ENCODE measurements at places on chromosomes 12 and 14.

- no peak for DNase-seq
Measured at GRCh38 chr12:53052419-53053217, 2.8 kb downstream of the TNS2 start.

- no peak for DNase-seq
Measured at GRCh38 chr12:15690320-15690719, 98.9 kb downstream of the EPS8 start.

- DNase-seq: no peak
Measured at GRCh38 chr14:45251912-45252311, 1.1 kb downstream of the MIS18BP1 start.

GRCh38 chr12:1778911-1779310, 41.5 kb upstream of the LRTM2 start:
- DNase-seq: no peak

GRCh38 chr12:80648881-80649280, 58.6 kb upstream of the MYF6 start:
- peak; percentile 57 for DNase-seq

- DNase-seq: no peak
Measured at GRCh38 chr12:53660041-53660440, 15.8 kb downstream of the ATP5MC2 start.

- DNase-seq: no peak
Measured at GRCh38 chr12:65637774-65638173, 186.5 kb upstream of the HMGA2 start.

- DNase-seq: no peak
Measured at GRCh38 chr12:76799362-76799761, 35.4 kb downstream of the ZDHHC17 start.

DNA sequence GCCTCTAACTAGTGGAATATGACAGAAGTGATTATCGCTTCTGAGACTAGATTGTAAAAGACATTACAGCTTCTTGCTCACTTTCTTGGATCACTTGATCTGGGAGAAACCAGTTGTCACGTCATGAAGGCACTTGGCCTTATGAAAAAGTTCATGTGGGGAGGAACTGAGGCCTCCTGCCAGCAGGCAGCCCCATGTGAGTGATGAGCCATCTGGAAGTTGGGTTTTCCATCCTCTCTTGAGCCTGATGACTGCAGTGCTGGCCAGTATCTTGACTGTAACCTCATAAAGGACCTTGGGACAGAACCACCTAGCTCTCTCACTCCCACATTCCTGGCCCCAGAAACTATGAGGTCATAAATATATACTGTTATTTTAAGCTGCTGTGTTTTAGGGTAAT, 28.0 kb downstream of the TTLL5 start:
- peak; percentile 18 for DNase-seq

DNA sequence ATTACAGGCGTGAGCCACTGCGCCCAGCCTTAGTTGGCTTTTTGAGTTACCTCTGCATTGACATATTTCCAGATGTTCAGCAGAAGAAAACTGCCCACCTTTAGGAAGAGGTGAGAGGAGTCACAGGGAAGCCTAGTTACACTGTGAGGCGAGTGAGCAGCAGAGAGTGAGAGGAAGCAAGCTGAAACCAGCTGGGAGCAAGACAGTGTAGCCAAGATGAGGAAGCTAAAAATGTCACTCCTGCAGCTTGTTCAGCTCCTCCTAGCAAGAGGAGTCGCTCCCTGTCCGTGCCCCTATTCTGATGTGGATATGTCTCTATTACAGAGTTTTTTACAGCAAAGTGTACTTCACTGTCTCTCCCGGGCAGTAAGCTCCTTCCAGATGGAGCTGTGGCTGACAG, 127.6 kb downstream of the GXYLT1 start:
- DNase-seq: no peak

GRCh38 chr12:108211157-108211556, 82.1 kb downstream of the WSCD2 start:
- no peak for DNase-seq

GRCh38 chr12:126742241-126742641, 1524.7 kb upstream of the TMEM132C start:
- DNase-seq: no peak

DNA sequence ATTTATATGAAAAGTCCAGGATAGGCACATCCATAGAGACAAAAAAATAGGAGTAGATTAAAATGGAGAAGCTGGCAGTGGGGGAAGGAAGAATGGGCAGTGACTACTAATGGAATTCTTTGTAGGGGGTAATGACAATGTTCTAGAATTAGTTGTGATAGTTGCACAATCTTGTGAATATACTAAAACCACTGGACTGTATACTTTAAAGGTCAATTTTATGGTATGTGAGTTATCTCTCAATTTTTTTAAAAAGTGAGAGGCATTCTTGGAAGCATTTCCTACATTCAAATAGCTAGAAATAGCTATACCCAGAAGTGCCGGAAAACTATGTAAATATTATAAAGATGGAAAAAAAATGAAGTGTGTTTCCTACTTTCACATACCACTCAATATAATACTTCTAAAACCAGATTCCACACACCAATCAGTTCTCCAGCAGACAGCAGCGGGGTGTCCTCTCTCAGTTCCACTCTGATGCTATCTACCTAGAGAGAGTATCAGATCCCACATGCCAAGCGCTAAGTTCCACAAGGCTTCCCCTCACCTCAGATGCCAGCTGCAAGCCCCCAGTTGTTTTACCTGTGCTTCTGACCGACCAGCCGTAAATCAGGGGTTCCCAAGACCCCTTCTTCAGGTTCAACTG, 41.7 kb upstream of the NID2 start:
- no peak for DNase-seq

- peak; percentile 14 for DNase-seq
Measured at GRCh38 chr12:26434299-26435068, 239.1 kb downstream of the SSPN start.

DNA sequence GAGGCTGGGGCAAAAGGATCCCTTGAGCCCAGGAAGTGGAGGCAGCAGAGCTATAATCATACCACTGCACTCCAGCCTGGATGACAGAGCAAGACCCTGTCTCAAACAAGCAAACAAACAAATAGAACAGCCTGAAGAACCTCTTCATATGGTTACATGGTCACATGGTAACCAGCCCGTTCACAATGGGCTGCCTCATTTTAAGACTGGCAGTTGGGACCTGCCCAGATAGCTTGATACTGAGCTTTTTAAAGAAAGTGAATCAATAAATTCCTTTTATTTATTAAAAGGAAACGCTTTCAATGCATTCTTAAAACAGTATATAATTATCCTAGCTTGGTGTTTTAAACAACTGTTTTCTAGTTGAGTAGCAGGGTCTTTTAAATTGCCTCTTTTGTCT, 10.5 kb downstream of the MLXIP start:
- no peak for DNase-seq

- DNase-seq: no peak
Measured at GRCh38 chr12:130170611-130171010, 8.3 kb downstream of the FZD10 start.

DNA sequence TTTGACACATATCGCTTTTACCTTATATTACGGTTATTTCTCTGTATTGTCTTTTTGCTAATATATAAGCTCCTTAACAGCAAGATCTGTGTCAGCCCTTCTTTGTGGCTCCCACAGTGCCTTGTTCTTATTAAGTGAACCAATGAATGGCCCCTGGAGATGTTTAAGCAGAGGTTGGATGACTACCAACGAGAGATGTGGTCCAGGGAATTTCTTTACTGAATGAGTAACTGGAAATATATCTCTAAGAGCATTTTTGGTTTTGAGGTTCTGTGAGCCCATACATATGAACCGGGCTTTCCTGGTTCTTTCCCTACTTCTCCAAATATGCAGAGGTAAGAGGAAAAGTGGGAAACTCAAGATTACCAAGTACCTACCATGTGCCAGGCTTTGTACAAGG, 23.5 kb downstream of the CALCOCO1 start:
- no peak for DNase-seq

GRCh38 chr14:26702721-26703230, 104.9 kb upstream of the NOVA1 start:
- no peak for DNase-seq

DNA sequence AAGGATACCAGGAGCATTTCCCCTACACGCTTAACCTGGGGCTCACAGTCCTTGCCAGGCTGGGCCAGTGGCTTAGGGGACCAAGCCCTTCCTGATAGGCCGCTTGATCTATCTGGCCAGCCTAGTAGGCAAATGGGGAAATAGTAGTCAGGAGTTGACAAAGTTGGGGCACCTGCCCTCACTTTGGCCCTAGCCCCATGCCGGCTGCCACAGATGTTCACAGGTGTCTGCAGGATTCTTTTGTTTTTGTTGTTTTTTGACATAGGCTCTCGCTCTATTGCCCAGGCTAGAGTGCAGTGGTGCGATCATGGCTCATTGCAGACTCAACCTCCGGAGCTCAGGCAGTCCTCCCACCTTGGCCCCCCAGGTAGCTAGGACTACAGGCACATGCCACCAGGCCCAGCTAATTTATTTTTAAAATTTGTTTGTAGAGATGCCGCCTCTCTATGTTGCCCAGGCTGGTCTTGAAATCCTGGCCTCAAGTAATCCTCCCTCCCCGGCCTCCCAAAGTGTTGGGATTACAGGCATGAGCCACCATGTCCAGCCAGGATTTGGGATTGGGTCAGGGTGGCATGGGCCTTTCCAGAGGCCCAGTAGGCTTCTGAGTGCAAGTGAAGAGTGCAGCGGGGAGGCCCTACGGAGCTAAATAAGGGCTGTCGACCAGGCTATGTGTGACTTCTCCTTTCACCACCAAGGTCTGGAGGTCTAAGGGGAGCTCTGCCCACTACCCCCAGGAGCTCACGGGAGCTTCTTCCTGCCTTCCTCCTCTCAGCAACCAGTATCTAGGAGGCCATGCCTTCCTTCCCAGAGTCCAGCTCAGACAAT, 15.5 kb upstream of the HDAC7 start:
- no peak for DNase-seq

DNA sequence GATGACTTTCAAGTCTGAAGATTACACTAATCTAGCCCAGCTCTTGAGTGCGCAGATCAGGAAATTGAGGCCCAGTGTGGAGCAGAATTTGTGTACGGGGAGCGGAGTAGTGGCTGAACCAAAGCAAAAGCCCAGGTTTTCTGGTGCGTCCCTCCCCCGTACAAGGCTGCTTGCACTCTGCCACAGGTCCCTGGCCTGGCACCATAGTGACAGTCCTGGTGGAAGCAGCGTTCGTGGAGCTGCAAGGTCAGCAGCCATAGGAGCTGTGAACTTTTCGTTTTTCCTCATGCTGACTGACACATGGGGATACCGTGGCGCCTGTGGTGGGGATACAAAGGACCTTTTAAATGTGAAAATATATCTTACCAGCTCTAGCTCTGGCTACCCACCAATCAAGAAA, 1.7 kb downstream of the EVL start:
- DNase-seq: no peak

DNA sequence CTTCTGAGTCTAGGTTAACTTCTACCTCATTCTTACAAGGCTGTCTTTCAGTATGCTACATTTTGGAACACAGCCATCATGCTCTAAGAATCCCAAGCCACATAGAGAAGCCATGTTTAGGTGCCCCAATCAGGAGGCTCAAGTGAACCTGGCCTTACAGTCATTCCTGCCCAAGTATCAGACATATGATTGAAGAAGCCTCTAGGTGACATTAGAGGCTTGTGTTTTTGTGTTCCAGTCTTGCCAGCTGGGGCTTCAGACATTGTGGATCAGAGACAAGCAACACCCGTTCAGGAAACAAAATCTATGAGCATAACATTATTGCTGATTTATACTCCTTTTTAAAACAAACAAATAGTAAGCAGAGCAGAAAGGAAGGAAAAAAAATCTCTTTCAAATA, 8.1 kb upstream of the SLC16A7 start:
- DNase-seq: no peak

DNA sequence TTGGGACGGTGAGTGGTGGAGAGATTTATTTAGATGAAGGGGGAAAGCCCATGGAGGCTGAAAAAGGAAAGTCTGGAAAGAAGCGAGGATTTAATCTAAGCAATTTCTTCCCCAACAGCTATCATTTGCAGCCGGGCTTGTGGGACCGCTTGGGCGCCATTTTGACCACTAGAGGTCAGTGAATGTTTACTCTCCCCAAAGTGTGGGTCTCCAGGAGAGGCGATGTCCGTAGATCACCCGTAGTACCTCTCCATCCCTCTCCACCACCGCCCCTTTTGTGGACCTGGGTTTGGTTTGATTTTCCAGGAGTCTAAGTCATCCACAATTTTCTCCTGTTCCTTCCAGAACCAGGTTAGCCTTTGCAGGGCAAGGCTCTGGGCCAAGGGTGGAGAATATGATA, 91.2 kb upstream of the PARP11 start:
- DNase-seq: no peak

GRCh38 chr12:26896913-26897312, 40.9 kb downstream of the INTS13 start:
- no peak for DNase-seq

DNA sequence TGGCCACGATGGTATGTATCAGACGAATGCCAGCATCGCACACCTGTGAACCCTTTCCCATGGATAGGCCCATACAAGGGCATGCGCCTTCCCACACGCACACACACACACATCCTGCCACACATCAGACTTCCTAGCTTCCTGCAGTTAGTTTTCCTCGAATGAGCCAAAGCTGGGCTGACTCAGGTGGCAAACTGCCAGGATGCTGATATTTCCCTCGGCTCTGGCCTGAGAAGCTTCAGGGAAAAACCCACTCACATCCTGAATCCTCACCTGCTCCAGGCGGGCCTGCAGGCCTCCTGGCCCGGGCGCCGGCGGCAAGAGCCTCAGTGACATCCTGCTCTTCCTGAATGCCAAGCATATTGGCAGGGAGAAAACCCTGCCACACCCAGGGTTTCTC, 22.4 kb downstream of the CALM1 start:
- DNase-seq: peak; percentile 85

GRCh38 chr12:111434680-111435338, 29.1 kb downstream of the SH2B3 start:
- DNase-seq: no peak

All from AG09309 (cell line).